ENCODE measurements at places on chromosomes 1 and 21.

GRCh38 chr1:155263067-155263466 lies 907 bp upstream of the SCAMP3 start:
- DNase-seq, result no peak

DNA sequence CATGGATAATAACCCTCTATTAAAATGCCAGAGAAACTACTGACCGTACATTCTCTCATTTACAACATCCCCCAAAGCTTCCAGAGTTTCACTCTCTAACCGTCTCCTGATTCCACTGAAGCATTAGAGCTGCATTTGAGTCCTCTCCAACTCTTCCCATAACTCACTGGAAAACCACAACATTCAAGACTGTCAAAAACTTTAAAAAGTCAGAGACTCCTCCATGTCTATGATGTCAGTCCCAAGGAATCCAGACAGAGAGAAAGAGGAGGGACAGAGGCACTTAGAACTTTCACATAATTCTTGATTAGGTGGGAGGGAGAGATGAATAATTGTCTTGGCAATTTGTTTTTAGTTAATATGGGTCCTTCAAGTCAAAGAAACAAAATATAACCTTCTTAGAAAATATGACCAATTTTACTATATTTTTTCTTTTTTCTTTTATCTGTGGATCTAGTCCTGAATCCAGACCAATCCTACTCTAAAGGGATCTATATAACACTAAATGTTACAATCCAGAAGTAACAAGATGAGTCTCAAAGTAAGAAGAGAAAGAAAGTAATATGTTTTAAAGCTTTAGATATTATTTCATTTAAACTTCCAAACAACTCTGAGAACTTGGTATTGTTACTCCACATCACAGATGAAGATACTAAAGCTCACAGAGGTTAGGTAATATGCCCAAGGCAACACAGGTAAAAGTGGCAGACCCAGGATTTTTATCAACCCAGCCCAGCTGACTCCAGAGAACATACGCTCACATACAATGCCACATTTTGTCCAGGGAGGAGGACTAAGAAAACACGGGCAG lies 23.8 kb downstream of the OTUD7B start:
- no peak for DNase-seq

DNA sequence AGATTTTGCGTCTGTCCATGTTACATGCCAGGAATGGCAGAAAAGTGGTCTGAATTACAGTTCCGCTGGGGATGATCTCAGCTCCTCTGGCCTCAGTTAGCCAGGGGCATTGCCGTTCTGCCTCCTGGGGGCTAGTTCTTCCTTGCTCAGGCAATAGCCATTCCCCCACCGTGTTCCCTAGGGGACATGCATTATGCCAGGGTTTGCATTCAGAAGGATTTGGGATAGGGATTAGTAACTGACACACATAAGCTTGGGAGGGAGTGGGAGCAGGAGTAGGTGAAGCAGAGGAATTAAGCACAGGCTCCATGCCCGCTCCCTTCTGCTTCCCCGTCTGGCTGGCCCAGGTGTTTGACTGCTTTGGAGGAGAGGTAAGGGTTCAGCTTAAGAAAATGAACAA lies 12.7 kb downstream of the LRRC71 start:
- DNase-seq, result no peak

GRCh38 chr1:239418681-239419080 lies 32.3 kb downstream of the CHRM3 start:
- no peak for DNase-seq

- DNase-seq, result no peak
Measured at GRCh38 chr1:30816211-30817076, 58.9 kb upstream of the LAPTM5 start.

GRCh38 chr1:93194231-93194990 lies 13.9 kb downstream of the CCDC18 start:
- no peak for DNase-seq

GRCh38 chr1:178727014-178727895 lies 2.2 kb downstream of the RALGPS2 start:
- DNase-seq, result no peak

DNA sequence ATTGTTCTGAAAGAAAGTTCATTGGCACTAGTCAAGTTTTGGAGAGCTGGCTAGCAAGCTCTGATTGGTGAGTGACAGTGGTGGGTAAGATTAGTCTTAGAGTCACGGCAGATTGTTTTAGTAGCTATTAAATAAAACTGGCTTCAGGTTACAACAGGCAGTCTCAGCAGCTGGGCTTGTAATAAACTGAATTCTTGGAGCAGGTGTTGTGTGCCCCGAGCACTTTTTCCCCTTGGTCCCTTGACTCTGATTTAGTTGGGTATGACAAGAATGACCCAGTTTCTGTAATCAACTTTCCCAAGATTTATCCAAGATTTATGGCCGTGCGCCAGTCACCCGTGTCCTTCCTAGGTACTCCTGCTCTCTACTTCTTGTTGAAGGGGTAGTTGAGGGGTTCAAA lies 40.2 kb downstream of the TBCE start:
- no peak for DNase-seq

DNA sequence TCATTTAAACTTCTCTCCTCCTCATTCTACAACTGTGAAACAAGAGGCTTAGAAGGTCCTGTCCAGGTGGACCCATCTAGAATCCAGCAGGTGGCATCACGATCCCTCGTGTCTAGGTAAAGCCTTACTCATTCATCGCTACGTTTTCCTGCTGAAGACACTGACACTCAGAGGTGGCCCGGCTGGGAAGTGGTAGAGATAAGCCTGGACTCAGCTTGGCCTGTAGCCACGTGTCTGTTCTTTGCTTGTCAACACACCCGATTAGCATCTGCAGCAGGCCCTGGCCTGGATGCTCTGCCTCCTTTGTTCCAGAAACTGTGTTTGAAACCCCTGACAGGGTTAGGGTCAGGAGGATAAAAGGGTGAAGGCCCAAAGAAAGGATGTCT lies 43.4 kb downstream of the PARP1 start:
- DNase-seq, result no peak

GRCh38 chr1:168553680-168554553 lies 10.1 kb upstream of the XCL2 start:
- no peak for DNase-seq

DNA sequence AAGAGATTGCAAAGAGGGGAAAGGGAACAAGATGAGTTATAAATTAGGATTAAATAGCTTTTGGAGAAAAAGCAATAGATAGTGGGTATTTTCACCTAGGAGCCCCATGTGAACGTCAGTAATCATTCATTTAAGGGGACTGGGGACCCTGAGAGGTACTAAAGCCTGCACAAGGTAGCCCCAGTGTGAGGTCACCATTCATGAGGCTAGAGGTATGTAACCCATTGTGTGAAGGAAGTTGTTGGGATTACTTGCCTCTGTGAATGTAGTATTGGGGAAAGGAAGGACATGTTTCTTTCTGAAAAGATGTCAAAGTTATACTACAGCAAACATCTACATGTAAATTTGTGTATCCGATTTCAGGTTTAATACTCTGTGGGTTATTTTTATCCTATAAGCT lies 276.8 kb downstream of the TBX15 start:
- DNase-seq, result no peak

DNA sequence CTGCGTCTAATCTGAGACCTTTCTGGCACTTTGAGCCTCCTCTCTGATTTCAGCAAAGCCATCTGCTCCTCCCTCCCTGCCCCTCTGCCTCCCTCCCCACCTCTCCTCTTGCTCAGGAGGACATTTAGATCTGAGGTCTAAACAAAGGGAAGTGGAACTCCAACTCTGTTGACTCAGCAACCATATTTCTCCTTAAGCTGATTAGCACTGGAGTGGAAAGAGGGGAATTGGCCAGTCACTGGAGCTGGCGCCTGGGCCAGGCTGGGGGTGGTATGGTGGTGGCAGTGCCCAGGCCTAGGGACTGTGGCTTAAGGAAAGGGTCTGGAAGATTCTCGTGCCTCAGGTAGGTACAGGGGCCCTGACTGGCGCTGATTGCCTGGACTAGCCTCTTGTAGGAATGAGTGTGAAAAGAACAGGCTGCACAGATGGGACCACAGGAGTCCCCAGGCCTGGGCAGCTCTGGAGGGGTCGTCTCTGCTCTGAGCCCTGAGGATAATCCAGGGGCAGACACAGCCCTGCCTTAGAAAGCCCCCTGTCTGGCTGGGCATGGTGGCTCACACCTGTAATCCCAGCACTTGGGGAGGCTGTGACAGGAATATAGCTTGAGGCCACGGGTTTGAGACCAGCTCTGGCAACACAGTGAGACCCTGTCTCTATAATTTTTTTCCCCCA lies 11.9 kb downstream of the SH2D2A start:
- no peak for DNase-seq

GRCh38 chr1:32372149-32372756 lies 9.9 kb downstream of the TSSK3 start:
- DNase-seq, result no peak

GRCh38 chr21:38811257-38811656 lies 5.5 kb downstream of the ETS2 start:
- no peak for DNase-seq

DNA sequence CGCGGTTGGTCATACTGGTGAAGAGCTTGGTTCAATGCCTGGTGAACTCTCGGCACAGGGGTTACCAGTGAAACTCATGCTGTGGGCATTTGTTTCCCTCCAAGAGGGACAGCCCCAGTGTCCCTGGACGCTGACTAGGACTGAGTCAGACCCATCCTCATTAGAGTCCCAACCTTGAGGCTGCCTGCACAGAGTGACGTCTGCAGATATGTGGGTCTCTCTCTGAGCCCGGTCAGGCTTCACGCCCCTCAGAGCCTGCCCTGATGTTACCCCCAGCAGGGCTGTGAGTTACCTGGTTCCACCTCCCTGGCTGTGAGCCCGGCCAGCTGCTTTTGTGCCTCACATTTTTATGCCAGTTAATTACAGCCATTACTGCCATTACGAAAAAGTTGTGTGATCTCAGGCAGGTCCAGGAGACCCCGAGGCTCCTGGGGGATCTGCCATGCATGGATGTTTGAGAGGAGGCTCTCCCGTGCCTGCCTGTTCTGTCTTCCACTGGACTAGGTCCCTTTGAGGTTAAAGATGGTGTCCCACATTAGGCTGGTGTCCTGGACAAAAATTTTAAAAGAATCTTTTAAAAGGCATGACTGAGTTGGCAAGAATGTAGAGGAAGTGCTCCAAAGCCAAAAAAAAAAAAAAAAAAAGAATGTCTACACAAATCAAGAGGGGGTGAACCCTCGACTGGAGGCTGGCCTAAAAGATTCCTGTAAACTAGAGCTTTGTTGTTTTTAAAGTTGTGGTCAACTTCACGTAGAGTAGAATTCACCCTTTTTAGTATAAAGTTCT lies 36.6 kb upstream of the PADI1 start:
- no peak for DNase-seq

- DNase-seq, result no peak
Measured at GRCh38 chr1:117596023-117596720, 9.7 kb upstream of the TENT5C start.

DNA sequence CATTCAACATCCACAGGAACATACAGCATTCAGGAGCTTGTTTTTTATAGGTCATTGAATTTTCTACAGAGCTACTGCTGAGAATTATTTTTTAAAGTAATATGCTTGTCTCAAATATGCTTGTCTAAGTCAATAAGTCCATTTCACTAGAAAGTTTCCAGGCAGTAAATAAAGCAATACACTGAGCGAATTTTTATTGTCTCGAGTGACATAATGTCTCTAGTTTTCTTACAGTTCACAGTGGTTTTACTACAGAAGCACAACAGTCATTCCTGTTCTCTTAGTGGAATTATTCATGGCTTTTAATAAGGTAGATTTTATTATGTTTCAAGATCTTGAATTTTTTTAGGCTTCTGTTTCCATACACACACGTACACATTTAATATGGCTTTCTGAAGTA lies 83.8 kb downstream of the HS2ST1 start:
- DNase-seq, result no peak

DNA sequence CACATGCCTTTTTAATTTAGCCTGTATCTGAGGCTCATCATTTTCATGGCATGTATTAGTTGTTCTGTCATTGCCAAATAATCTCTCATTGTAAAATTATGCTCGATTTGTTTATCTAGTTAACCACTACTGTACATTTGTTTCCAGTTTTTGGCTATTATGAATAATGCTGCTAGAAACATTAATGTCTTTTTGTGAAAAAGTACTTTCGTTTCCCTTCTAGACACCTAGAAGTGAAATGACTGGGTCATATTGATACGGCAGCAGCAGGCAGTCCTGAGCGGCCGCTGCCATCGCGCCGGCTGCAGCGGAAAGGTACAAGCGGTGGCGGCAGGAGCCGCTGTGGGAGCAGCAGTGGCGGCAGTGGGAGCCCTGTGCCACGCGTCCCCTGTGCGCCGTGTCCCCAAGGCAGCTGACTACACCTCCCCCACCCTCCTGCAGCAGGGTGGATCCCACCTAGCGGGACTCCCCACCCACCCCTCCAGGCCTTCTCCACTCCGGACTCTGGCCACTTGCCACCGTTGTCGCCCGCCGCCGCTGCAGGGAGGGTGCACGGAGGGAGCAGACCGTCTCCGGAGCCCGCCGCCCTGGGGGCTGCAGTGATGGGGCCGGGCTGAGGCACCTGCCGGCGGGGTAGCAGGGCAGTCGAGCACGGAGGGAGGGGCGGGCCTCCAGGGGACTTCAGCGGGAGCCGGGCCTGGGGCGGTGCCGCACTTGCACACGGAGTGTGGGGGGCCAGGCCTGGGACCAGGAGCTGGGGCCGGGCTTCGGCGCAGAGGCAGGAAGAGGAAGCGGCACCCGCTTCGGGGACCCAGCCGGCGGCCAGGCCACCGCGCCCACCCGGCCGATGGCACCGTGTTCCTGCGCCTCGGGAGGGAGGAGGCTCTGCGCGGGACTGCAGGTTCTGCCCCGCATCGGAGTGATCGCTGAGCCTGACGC lies 66.8 kb upstream of the RGS7 start:
- DNase-seq, result no peak

DNA sequence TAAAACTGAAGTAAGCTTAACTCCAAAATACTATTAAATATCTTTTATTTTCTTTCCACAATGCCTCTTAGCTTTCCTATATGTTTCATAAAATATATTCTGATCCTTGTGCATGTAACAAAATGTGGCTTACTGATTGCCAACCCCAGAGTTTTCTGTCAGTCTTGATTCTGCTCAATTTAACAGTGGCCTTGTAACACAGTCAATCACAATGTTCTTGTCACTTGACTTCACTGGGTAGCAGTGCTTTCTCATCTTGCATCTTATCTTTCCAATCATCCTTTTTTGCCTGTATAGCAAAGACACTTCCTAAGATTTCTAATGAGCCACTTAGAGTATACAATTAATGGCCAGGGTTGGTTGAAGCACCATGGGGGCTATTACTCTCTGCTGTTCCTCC lies 19.9 kb upstream of the BRINP3 start:
- no peak for DNase-seq

All from stimulated activated CD4-positive, alpha-beta T cell treated with anti-CD3 and anti-CD28 coated beads, Interleukin-12 subunit alpha, Interleukin-12 subunit beta, amount 100 ng/mL, for 24 hours (primary cell).